8988T (cell line): ENCODE measurements at places on chromosomes 7 and 10.

GRCh38 chr7:155468785-155469148 lies 10.8 kb downstream of the EN2 start:
- no peak for DNase-seq

DNA sequence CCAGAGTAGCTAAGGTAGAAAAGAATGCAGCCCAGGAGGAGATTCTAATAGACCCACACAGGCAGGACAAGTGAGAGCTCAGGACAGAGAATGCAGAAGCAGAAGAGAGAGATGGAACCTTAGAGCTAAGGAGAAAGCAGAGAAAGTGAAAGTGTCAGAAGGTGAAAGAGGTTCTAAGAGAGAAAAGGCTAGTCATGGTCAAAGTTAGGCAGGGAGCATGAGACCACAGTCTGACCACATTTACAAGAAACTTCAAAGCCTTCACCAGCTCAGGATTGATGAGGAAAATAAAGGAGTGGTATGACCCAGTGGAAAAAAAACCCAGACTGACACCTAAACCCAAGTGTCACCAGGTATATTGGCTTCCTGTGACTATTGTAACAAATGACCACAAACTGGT lies 131.8 kb upstream of the WDR11 start:
- DNase-seq = no peak

DNA sequence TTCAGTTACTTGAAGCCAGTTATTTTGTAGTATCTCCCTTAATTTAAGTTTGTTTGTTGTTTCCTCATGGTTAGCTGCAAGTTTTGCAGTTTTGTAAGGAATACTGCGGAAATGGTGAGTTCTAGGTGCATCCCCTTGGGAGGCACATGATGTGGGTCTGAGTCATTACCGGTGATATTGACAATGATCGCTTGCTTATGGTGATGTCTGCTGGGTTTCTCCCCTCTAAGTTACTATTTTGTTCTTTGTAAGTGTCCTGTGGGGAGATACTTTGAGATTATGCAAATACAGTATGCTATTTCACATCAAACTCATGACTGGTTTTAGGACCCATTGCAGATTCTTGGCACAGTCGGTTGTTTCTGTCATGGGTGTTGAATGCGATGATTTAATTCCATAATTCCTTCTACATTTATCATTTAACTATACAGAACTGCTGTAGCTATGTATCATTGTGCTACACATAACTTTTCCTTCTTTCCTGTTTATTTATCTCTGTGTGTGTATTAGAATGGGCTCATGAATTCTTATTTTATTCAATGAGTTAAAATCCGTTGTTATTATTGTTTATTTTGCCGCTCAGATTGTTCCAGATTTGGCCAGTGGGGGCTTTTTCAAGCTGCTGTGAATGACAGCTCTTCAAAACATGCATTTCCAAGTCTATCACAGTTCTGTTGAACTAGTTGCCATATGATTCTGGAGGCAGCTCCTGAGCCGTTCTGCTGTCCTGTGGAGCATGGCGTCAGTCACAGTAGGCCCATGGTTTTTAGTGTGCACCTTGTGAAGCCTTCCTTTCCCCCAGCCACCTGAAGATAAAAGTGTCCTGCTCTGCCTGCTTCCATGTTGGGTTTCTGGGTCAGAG lies 18.4 kb downstream of the TSPAN14 start:
- no peak for DNase-seq

- DNase-seq = no peak
Observed at GRCh38 chr10:5629303-5630111, 36.9 kb downstream of the ASB13 start.

- no peak for DNase-seq
Observed at GRCh38 chr10:91974960-91975359, 51.4 kb downstream of the BTAF1 start.

DNA sequence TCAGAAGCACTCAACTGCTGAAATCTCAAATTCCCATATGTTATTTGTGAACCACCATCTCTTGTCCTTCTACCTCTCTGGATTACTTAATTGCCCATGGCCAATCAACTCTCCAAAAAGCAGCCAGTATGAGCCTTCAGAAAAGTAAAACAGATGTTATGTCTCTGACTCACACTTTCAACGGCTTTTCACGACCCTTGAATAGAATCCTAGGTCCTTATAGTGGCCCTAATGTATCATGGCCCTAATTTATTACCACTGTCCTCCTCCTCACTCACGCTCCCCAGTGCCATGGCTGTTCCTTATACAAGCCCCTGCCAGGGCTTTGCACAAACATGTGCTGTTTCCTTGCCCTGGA lies 20.0 kb downstream of the ZNF438 start:
- no peak for DNase-seq

DNA sequence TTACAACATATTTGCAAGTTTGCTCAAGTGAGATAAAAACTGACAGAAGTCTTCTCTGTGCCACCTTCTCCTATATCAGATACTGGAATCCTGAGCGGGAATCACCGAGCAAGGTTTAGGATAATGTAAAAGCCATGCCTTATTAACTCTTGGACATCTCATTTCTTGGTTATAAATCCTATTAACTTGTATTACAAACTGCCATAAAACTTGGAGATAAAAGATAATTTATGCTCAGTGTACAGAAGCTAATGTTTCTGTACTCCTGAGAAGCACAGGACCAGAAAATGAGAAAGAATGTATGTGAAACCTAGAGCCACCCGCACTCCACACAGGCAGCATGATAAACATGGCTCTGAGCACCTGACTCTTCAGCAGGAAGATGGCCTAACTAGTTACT lies 181.2 kb upstream of the NOBOX start:
- DNase-seq = no peak

GRCh38 chr10:6119423-6119822 lies 30.6 kb downstream of the RBM17 start:
- no peak for DNase-seq

GRCh38 chr10:23955456-23956225 lies 253.3 kb upstream of the KIAA1217 start:
- no peak for DNase-seq

GRCh38 chr10:29849126-29849833 lies 210.1 kb downstream of the JCAD start:
- no peak for DNase-seq

- no peak for DNase-seq
Observed at GRCh38 chr10:77463499-77463898, 174.1 kb downstream of the KCNMA1 start.

DNA sequence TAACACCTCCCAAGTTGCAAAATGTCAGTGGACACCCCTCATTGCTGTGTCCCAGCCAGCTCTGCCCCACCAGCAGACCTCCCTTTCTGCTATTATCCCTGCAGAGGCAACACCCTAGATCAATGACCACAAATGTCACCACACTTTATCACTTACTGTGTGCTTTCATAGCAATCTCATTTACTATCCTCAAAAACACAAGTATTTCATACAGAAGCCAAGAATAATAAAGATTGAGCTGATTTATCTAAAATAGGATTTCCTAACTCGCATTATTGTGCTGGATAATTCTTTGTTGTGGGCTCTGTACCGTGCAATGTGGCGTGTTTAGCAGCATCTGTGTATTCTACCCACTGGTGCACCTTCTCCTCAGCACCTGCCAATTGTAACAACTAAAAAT lies 13.2 kb upstream of the ABCB5 start:
- DNase-seq = no peak

DNA sequence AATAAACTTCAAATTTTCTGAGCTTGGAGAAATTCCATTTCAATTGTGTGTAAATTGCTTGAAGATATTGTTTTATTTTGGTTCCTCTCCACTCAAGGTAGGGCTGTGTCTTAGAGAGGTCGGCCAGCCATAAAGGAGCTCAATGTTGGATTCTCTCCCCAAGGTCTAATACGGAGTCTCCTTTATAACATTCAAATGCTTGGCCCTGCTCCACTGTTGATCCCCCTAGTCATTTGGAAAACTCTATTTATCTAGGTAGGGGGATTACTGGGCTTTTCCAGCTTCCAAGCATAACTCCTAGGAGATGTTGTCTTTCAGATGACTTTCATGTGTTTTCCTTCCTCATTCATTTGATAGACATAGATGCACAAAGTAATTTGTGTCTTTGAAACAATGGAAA lies 170.9 kb downstream of the LRMDA start:
- no peak for DNase-seq

DNA sequence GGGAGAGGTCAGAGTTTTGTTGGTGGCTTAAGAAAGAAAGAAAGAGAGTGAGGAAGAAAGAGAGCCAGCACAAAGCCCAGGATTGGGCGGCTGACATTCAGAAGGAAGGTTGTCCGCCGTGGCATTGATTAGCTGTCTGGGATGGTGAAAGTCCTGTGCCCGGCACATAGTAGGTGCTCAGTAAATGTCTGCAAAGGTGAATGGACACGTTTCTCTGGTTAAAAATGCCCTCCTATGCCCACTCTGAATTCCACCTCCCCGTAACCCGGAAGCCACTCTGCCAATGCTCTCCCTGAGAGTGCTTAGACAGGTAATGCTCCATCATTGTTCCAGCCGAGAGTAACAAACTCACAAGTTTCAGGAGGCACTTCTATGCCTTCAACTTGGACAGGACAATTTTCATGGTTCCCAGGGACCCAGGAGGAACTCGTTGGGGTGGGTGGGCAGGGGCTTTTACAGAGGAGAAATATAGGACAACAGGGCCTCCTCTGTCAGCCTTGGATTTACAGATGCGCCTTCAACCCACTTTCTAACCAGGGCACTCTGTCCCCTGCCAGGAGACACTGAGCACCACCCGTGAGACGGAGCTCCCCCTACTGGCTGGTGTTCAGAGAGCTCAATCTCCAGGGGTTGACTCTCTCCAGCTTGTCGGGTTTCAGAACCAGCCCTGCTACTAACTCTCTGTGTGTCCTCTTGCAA lies 411.5 kb upstream of the ZMIZ1 start:
- DNase-seq = peak; percentile 55

DNA sequence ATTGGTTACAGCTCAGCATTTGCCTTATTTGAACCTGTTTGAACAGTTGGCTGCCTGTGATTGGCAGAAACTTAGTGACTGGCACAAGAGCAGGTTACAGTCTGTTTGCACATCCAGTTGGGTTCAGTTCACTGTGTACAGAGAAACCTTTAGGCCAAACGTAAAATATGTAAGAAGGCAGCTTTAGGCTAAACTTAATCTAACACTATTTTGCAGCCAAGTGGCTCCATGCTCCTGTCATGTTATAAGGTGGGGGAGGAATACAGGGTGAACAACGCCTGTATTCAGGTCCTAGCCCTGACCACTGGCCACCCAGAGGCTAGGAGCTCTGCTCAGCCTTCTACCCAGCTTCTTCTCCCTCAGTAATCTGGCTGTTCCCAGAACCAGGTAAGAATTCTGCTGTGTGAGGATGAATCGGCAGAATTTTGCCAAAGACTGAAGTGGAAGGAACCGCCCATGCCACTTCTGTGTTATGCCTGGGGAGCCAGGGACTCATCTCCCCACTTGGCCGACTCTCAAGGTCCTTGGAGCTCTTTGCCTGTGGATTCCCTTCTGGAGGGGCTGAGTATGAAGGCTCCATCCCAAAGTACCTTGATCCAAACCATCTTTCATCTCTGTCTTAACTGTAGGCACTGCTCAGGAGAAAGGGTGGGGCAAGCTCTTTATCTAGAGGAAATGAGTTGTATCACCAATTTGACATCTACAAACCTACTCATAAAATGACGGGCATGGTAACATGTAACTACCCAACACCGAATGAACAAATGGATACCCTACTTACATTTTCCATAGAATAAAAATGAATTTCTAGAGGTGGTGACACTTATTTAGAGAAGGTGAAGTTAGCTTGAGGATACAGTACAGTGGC lies 164.4 kb upstream of the NAMPT start:
- DNase-seq = no peak

DNA sequence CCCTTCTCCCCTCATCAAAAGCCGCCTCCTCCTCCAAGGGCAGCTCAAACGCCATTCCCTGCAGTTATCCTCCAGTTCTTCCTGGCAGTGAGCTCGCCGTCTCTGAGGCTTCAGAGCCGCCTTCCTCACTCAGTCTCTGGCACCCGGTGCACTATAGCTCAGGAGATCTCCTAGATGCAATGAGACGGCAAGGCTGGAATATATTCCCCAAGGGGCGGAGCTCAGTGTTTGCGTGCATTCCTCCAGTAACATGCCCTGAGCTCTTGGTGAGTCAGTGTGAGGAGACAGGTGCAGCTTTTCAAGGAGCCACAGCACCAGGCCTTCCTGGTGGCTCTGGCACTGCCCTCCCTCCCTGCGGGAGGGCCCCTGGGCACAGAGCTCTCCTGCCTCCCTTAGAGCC lies 512.6 kb upstream of the FOXK1 start:
- DNase-seq = no peak

GRCh38 chr10:132575320-132576201 lies 38.0 kb downstream of the INPP5A start:
- no peak for DNase-seq

GRCh38 chr10:100362570-100363496 lies 15.8 kb downstream of the SCD start:
- DNase-seq = no peak

GRCh38 chr7:108629651-108630400 lies 60.2 kb downstream of the DNAJB9 start:
- DNase-seq = no peak

- DNase-seq = no peak
Observed at GRCh38 chr7:39313974-39314373, 252.2 kb upstream of the YAE1 start.
